Fibroblast of skin of right biceps (primary cell): ENCODE measurements at places on chromosomes 4 and X.
A peak's percentile ranks its signal among the peaks of the same experiment; 100 is the strongest.

DNA sequence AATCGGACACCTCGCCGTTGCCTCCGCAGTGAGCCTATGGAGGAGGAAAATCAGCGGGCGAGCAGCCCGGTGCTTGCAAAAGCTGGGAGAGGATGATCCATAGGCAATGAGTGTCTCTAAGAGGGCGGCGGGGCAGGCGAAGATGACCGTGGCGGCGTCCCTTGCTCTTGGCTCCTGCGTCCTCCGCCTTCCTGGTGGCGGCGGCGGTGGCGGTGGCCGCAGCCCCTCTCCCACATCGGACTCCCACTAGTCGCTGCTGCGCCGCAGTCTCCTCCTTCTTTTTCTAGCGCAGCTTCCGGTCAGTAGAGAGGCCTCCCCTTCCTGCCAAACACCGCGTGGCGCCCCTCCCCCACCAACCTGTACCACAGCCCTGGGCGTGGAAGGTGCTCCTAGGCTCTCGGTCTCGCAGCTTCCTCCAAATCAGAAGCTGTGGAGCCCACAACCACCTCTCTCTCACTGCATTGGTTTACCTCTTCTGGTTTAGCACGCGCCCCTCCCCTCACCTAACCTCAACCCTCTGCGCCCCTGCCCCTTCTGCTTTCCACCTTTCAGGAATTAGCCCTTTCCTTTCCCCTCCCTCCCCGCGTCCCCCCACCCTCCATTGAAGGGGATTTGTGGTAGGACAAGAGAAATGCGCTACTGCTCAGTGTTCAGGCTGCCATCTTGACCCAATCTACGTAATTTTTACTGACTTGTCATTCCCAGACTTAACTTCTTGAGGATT lies at the start of gene SPIN3:
TSS of gene SPIN3 (minus strand) at position 271 of the 724 bp plus-strand sequence. CDS start 594 bp downstream, outside the sequence.
- peak; percentile 71 for DNase-seq

DNA sequence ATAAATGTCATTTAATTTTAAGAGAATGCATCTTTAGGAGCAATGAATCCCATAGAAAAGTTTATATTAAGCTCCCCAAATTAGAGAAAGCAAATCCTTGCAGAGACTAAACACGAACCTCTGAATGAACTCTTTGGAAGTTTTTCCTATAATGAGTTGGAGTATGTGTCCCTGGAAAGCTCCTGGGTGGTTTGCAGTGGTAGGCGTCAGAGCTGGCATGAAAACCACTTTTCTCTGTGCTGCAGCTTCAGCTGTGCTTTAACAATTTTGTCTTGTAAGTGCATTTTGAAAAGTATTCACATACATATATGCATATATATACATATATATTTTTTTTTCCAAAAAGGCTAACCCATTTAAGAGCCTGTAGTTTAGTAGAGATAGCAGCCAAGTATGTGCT lies 148.7 kb upstream of the TBC1D9 start:
- DNase-seq: no peak

GRCh38 chrX:27679281-27679680 lies 89.1 kb downstream of the DCAF8L2 start:
- DNase-seq: peak; percentile 62

- no peak for DNase-seq
These were observed at the start of gene PPP3CA for GRCh38 chr4:101347267-101347556. Gene PPP3CA (minus strand): TSS chr4:101347526.

- no peak for DNase-seq
These were observed 249.7 kb downstream of the C4orf33 start for GRCh38 chr4:129345609-129346008.
